ENCODE measurements at places on chromosomes 16 and 17.
A peak's percentile ranks its signal among the peaks of the same experiment; 100 is the strongest.

GRCh38 chr17:61926826-61927207, 965 bp downstream of the INTS2 start:
- peak; percentile 55 for DNase-seq

DNA sequence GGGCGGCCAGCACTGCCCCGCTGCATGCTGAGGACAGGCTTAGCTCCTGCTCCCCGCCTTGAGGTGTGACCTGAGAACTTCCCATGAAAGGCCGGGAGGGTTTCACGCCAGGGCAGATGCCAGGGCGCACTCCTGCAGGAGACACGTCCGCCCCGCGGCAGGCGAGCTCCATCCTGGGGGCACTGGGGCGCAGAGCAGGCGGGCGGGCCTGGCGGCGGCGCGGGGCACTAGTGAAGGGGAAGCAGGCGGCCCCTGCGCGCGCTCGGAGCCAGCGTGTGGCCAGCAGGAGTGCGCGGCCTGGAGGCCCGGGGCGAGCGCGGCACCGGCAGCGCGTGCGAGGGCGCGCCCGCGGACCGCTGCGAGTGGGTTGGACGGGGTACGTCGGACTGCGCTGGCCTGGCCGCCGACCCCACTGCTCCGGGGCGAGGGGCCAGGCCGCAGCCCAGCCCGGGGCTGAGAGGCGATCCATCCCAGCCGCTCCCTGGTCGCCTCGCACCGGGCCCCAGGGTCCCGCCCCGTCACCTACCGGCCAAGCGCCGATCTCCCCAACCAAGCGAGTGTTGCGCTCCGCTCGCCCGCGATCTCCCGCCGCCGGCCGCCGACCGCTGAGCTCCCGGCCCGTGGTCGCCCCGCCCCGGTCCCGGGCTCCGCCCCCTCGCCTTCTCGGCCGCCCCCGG, at the start of gene MAP3K14:
Gene MAP3K14 (minus strand): TSS at position 587 of the 677 bp plus-strand sequence. CDS start 26,275 bp downstream, outside the sequence.
- peak; percentile 73 for DNase-seq

DNA sequence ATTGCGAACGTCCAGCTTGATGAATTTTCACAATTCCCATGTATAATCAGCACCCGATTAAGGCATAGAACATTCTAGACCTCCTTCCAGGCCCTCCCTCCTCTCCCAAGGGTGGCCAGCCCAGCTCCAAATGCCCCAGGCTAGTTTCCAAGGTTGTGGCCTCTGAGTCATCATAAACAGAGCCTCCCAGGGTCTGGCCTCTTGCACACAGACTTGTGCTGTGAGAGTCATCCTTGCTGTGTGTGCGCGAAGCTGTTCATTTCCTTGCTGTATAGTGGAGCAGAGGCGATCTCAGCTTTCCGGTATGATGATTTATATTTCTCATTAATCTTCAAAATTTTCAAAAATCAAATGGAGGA, 20.5 kb upstream of the JPH3 start:
- peak; percentile 98 for DNase-seq

DNA sequence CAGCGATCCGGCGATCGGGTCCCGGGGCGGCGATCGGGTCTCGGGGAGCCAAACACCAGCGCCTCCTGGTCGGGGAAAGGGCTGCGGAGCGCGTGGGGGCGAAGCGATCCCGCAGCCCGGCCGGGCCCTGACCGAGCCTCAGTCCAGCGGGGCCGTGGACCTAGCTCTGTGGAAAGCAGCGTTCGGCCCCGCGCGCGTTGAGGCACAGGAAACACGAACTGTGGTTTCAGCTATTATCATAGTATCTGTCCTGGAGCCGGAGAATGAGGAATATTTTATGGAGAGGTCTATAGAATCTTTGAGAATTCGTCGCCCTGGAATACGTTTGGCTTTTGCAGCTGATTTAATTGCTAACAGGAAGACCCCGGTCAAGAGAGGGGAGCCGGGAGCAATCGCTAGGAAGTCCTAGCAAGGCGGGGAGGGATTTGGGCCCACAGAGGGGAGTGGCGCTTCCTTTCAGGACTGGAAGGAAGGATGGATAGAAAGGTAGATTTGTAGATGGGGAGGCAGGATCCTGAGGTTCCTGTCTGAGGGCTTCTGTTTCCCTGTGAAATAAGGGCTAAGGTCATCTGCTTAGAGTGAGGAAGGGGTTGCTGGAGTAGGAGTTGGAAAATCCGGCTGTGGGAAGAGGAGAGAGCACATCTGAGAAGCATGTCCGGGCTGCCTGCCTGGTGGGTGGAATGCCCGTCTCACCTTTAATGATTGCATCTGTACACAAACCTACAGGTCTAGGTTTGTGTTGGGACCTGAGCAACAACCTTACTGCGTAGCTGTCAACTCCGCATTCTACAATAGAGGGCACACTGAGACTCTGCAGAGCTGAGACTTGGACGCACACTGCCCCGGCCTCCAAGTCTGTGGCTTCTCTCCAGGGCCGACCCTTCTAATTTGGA, 770 bp downstream of the CCNF start:
- DNase-seq, result peak; percentile 29

DNA sequence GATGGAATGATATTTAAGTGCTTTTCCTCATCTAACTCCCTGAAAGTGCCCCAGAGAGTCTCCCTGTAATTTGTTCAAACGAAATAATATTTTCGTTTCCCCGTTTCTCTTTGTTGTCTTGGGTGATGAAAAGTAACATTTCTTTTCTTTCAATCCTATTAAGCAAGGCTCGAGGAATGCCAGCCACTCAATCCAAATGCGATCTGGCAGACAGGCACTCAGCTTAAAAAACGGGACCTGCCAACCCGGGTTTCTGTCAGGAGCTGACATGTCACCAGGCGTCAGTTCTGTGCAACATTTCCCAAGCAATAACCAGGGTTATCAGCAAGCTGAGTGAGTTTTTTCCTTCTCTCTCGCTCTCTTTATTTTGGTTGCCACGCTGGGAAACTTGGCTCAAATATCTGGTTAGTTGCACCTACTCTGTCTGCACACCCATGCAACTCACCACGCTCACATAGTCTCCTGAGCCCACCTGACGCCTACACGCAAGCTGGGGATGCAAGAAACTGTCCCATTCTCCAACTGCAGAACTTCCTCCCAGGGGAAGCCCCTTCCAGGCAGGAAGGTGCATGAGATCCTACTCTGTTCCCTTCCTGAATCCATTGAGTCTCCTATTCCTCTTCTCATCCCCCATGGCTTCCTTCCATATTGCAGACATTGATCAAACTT, 208.2 kb downstream of the C16orf78 start:
- DNase-seq, result no peak

DNA sequence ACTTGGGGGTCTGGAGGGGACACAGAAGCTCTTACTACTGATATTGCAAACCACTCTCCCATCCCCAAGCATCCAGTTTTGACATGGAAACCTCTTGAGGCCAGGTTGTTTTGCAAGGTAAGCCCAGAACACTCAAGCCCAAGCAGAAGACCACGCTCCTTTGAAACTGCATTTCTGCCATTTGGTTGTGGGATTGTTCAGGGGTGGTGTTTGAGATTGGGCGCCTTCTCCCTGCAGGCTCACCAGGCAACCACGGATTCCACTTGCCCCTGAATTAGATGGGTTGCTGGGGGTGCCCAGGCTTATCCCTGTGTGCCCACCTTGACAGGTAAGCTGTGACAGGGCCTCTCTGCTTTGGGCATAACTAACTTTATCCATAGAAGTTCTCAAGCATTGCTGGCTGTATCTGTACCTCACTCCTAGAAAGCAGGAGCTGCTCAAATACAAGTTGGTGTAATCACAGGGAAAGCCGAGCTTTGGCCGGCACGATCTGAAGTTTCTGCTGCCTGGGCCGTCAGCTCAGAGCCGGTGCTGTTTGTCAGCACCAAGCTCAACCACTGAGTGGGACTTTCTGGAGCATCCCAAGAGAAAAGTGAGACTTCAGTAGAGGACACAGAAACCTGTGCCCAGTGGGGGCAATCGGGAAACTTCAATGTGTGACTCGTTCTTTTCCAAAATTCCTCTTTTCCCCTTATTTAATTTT, 93.6 kb downstream of the CYLD start:
- no peak for DNase-seq

DNA sequence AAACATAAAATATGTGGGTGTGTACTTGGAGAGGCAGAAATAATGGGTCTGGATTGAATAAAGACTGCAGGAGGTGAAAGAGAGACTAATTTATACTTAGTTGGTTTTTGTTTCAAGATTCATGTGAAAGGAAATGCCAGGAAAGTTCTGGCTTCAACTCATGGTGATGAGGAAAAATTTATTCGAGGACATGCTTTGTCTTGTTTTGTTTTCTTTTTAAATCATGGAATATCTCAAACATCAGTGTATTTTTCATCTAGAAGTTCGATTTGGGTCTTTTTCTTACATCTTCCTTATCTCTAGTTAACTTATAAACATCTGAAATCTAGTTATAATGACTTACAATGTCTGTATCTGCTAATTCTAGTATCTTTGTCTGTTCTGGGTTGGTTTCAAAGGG, 115.1 kb downstream of the CDK5R1 start:
- DNase-seq, result no peak

DNA sequence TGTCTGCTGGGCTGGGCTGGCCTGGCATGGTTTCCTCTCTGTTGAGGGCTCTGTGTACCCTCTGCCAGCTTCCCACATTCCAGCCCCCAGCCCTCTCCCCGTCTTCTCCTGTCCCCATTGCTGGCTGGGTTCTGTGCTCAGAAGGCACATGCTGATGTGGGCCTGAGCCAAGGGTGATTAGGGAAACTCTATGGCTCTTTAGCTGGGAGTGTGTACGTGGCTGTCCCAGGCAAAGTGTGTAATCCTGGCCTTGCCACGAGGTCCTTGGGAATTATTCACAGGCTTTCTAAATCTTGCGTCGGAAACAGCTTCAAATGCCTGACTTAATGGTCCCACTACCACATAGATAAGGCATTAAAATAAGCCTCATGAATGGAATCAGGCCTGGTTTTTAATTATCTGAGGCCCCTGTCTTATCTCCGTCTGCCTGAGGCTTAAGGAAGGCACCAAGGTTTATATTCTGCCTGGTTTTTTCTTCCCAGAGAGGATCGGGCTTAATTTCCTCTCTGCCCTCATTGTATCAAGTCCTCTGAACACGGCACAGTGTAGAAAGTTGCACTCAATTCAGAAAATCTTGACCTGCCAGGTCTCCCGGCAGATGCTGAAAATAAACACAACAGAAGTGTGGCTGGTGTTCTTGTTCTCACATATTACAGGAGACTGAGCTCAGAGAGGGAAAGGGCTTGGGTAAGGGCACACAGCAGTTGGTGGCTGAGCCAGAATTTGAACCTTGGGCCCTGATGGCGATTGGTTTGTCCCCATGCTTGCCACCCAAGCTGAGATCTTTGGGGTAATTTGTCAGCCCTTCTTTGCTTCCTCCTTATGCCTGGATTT, 52.9 kb upstream of the LGALS9 start:
- peak; percentile 73 for DNase-seq

- DNase-seq, result peak; percentile 28
Observed at GRCh38 chr17:43917348-43918025, 10.2 kb upstream of the MPP2 start.

GRCh38 chr17:72565758-72566157, 444.9 kb downstream of the SOX9 start:
- DNase-seq, result no peak

DNA sequence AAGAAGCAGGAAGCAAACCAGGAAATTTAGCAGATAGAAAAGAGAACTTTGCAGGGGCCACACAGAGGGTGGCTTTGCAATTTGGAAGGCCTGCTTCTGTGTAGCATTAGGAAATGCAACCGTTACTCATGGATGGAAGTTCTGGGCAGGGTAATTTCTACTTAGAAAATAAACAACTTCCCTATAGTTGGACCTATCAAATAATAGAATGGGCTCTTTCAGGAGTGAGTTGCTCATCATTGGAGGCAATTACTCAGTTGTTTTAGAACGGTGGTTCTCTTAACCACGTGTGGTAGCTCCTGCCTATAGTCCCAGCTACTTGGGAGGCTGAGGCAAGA, 25.8 kb upstream of the HS3ST2 start:
- no peak for DNase-seq

DNA sequence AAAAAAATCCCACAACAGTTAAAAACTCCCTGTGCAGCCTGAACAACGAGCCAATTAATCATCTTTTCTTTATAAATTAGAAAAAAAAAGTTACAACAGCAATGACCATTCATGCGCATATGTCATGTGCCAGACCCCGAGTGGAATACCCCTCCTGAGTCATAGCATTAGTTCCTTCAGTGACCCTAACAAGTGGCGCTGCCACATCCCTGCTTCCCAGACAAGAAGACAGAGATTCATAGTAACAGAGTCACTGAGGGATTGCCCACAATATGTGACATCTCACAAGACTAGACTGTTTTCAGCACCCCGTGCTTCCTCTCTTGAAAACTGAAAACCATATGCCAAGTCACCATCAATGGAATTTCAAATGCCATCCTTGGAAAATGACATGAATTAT, 7.9 kb downstream of the UMOD start:
- no peak for DNase-seq
